ENCODE measurements at places on chromosomes 16 and 17. TPM values are rescaled to one million over a fixed set of nuclear protein-coding genes. Genes with fewer than 3 reads are reported as not detected.

NPIPA2 gene
- total RNA-seq, result not detected

CIBAR2 gene
- not detected for total RNA-seq

MMP28 gene
- 0.13 TPM for total RNA-seq

GLIS2 gene
- total RNA-seq, result 2.8 TPM

RAD51D gene
- 10.1 TPM for total RNA-seq

TMEM94 gene
- 22.8 TPM for total RNA-seq

CA7 gene
- total RNA-seq, result not detected

SLC6A4 gene
- total RNA-seq, result not detected

SLFN12 gene
- 7.7 TPM for total RNA-seq

CNTNAP1 gene
- 9.9 TPM for total RNA-seq

CSH1 gene
- total RNA-seq, result not detected

ICAM2 gene
- total RNA-seq, result 8.2 TPM

FNDC8 gene
- not detected for total RNA-seq

HIC1 gene
- total RNA-seq, result 0.53 TPM

WIPF2 gene
- total RNA-seq, result 4.2 TPM

All from HT1080 (cell line).